ENCODE measurements at places on chromosomes 6 and 20. TPM values are rescaled to one million over a fixed set of nuclear protein-coding genes. Genes with fewer than 3 reads are reported as not detected.

The CAGE1 gene
- total RNA-seq, result 0.10 TPM

The MUCL3 gene
- not detected for total RNA-seq

The FRMD1 gene
- total RNA-seq, result 0.01 TPM

The PACSIN1 gene
- not detected for total RNA-seq

The IL17F gene
- total RNA-seq, result not detected

The FILIP1 gene
- total RNA-seq, result 0.19 TPM

The COL11A2 gene
- 0.90 TPM for total RNA-seq

The CST4 gene
- not detected for total RNA-seq

The BMP2 gene
- total RNA-seq, result 0.64 TPM

The TMEM217 gene
- 0.80 TPM for total RNA-seq

The ARMC12 gene
- 0.46 TPM for total RNA-seq

The NKAPL gene
- not detected for total RNA-seq

The NOX3 gene
- total RNA-seq, result not detected

The MUC22 gene
- total RNA-seq, result not detected

The HLA-DQB1 gene
- total RNA-seq, result not detected

The EDN3 gene
- total RNA-seq, result 0.30 TPM

The CCM2L gene
- 0.56 TPM for total RNA-seq
